ENCODE measurements at places on chromosomes 1 and 21.
A peak's percentile ranks its signal among the peaks of the same experiment; 100 is the strongest.

DNA sequence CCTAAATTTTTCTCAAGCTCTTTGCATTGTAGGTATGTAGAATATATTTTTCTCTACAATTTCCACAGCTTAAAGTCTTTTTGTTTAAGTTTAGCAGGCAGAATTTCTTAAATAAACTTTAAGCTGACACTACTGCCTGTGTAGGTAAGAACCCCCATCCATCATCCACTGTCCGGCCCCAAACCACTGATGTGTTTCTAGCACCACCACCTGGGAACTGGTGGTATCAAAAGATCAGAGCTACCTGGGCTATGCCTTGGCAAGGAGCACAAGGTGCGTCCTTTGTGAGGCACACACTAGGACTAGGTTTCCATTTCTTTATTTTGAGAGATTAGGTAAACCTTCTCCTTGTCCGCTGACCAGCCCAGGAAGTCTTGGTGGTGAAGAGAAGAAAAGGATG, 10.5 kb upstream of the LELP1 start:
- DNase-seq: peak; percentile 45

- no peak for DNase-seq
Observed at GRCh38 chr1:97571760-97572159, 349.1 kb downstream of the DPYD start.

DNA sequence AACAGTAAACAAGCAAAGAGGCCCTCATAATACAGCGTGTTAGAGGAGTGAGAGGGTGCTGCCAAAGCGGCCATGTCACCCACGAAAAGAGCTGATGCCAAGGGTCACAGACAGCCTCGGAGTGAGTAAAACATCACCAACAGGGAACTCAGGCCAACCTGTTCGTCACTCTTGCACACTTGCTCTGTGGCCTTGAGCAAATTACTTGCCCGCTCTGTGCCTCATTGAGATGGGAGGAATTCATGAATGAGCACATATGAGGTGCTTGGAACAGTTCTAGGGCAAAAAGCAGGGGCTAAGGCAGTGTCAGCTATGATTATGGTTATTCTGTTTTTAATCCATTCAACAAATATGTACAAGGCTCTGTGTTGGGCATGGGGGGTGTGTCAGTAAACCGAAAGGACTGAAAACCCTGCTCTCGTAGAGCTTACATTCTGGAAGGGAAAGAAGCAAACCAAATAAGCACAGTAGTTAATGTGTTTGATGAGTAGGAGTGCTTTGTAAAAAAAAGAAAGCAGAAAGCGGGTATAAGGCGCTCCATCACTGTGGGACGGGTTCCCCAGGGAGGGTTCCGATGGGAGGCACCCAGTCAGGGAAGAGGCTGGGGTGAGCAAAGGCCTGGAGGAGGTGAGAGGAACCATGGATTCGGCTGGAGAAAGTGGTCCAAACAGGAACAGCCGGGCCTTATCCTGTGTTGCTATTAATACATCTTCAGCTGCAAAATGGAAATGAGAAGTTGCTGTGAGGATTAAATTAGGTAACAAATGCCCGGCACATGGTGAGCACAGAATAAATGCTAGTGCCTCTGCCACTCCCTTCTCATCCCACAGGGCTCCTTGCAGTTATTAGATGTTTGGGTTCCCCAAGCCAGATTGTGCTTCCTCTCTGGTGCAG, 39.5 kb upstream of the RD3 start:
- DNase-seq: no peak

DNA sequence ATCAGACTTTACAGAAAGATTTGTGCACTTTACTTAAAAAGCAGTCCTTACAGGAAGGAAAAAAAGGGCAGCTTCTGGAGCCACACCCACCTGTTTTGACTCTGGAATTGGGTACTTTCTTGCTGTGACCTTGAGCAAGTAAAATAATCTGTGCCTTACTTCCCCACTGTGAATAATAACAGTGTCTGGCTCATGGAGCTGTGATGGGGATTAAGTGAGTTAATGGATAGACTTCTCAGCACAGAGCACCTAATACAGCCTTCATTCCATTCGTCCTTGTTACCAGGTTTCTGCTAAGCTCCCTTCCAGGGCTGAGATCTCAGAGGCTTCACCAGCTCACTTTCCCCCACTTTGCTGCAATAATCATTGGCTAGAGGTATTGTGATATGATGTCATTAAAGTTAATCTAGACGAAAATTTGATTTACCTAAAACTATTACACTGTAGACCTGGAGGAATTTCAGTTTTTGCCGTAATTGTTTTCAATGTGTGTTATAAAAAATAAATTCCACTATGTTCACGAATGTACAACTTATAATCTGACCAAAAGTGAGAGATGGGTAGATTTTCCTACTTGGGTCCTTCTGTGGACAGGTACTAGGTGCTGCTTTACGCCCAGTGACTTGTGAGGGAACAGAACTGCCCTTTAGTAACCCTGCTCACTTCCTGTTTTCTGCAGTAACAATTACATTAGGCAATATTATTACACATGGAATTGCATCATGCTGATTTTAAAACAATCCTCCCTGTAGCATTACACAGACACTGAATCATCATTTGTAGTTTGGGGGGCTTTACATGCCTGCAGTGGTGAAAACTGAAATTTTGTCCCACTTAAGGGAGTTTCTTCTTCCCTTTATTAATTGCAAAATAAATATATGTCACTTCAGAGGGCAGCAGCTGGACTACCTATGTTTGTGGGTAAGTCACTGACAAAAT, 19.7 kb upstream of the ABCG1 start:
- DNase-seq: peak; percentile 39

DNA sequence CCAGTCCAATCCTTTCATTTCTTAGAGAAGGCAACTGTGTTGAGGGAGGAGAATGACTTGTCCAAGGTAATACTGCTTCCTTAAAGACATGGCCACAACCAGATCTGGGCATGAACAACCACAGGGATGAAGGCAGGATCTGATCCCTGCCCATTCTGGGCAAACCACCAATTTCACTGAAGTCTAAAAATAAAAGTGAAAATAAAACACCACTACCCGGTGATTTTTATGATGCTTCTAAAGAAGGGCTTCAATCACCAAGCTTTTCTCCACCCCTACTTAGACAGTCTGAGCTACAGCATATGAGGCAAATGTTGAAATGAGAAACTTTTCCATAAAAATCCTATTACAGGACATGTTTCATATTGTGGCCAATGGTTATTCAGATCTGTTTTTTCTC, 133.0 kb downstream of the PTPN14 start:
- DNase-seq: no peak

DNA sequence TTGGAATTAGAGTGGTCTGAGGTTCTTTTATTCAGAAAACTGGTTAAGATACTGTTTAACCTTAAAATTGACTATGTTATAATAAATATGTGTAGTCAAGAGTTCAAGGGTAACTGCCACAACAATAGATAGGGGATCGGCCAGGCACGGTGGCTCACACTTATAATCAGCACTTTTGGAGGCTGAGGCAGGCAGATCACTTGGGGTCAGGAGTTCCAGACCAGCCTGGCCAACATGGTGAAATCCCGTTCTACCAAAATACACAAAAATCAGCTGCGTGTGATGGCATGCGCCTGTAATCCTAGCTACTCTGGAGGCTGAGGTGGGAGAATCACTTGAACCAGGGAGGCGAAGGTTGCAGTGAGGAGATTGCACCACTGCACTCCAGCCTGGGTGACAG, 39.5 kb downstream of the PDC start:
- DNase-seq: no peak

GRCh38 chr21:31111093-31111492, 72.8 kb upstream of the KRTAP19-8 start:
- no peak for DNase-seq

DNA sequence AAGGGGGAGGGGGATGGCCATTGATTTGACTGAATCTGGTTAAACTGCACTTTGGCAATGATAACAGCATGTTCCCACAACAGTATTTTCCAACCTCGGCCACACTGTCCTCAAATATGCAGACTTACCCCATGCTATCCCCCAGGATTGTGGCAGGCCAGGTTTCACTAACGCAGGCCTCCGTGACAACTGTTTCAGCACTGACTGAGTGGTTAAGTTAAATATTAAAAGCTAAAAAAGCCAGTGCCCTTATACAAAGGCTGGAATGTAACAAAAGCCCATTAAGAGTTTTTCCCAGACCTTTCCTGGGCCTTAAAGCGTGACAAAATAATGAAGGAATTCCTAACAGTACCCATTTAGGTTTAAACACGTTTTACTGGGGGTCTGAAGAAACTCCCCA, 202.9 kb downstream of the USP25 start:
- DNase-seq: no peak

- no peak for DNase-seq
Observed at GRCh38 chr1:32333251-32333963, 2.6 kb downstream of the MARCKSL1 start.

DNA sequence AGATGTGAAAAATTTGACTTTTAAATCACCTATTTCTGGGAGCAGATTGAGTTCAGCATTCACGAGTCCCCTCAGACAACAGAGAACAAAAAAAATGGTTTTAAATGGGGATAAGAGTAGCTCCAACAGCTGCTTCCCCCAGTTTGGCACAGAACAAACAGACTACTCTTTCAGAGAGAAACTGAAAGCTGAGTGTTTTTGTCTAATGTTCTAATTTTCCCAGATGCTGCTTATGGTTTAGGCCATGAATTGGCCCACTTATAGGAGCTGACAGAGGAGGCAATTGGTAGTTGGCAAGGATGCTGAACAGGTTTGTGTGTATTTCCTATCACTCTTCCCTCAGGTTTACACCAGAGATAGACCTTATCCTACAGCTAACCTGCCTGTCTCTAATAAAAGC, 1637.4 kb upstream of the PRMT6 start:
- DNase-seq: no peak

DNA sequence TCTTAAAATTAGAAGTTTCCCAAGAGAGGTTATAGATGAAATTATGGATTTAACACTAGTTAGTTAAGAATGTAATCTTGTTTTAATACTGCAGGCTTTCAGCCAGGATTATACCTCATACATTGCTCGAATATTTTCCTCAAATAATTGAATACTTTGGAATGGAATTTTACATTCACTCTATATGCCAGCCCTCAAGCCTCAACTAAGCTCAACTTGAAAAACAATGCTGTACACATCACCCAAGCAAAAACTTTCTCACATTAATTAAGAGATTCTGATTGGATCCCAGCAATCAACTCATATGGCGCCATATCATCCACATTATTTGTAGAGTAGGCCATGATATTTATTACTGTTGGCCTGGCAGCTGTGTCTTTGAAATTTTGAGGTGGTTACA, 710.7 kb upstream of the ADAMTS5 start:
- DNase-seq: no peak

- no peak for DNase-seq
Observed at GRCh38 chr1:178057912-178058534, 35.9 kb upstream of the RASAL2 start.
